ENCODE measurements at places on chromosomes 5 and 9. TPM values are rescaled to one million over a fixed set of nuclear protein-coding genes. Genes with fewer than 3 reads are reported as not detected.

- no peak for DNase-seq
Observed at GRCh38 chr5:78761840-78762239, 113.3 kb upstream of the LHFPL2 start.

DNA sequence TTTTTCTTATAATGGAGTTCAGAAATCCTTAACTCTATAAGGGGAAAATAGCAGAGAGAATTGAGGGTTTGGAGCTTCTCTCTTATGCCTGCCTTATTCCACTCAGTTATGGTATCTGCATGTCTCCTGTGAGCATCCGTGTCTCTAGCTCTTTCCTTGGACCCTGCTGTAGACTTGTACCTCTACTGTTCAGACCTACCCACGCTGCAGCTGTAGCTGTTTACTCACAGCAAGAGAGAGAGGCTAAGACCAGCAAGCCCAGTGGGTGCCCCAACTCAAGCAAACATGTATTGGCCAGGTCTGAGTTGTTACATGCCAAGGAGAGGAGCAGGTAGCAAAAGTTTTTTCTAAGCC, 7.1 kb upstream of the PCSK1 start:
- DNase-seq, result no peak

The UGCG gene
- total RNA-seq, result 131 TPM

The PCDHGA2 gene
- total RNA-seq, result 0.65 TPM
